Left colon (tissue), 2 donors: ENCODE measurements at places on chromosomes 11 and 22.

DNA sequence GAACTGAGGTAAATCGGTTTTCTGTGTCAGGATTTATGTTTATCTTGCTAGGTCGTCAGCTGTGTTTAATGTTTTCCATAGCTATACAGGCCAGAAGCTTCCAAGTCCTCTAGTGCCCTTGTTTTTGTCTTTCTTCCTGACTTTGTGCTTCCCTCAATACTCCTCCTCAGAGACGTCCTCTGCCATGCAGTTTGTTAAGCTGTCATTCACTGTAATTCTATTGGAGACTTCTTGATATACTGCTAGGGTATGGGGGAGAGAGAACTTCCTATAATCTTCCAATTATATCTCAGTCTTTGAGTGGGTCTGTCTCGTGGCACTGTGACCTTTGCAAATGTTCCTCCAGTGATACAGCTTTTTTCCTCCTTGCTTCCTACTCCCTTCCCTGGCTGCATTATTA is 327.3 kb upstream of the ANO5 start:
- no peak for DNase-seq

GRCh38 chr11:125350206-125351032 is 145.6 kb downstream of the FEZ1 start:
- no peak for DNase-seq

GRCh38 chr22:49574881-49575702 is 252.6 kb downstream of the BRD1 start:
- no peak for DNase-seq

GRCh38 chr11:92316106-92316809 is 91.6 kb downstream of the FAT3 start:
- no peak for DNase-seq

- DNase-seq = no peak
Measured at GRCh38 chr11:115084231-115084630, 405.9 kb downstream of the NXPE2 start.

DNA sequence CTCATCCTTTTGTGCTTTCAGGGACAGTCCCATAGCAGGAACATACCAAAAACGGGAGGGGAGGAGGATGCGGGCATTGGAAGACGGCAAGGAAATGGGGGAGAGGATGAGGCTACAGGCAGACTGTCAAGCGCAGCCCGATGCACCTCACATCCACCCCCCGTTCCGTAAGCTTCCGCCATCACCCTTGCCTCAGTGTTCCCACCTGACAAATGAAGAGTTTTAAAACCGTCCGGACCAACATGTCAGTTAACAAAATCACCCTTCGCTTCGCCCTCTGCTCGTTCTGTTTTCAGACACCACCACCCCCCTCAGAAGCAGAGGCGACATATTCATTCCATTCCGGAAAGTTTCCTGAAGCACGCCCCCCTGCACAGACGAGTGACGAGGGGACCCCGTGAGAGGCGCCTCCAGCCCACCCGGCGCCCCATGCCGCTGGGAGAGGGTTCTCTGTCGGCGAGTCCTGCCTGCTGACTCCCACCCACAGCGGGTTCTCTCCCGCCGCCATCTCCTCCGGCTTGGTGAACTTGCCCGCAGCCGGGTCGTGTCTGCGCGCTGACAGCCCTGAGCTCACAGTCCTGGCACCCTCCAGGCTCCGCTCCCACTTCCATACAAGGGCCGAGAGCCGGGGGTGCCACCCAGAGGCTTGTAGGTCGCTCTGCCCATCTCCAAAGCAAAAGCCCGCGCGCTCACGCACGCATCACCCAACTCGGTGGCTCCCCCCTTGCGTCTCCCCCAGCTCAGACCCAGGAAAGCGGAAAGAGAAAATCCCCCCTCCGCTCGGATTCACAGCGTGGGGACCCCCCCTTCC is 1.5 kb downstream of the IGSF9B start:
- peak; percentile 71 for DNase-seq

- no peak for DNase-seq
Measured at GRCh38 chr22:48779661-48780596, 1047.7 kb downstream of the BRD1 start.

DNA sequence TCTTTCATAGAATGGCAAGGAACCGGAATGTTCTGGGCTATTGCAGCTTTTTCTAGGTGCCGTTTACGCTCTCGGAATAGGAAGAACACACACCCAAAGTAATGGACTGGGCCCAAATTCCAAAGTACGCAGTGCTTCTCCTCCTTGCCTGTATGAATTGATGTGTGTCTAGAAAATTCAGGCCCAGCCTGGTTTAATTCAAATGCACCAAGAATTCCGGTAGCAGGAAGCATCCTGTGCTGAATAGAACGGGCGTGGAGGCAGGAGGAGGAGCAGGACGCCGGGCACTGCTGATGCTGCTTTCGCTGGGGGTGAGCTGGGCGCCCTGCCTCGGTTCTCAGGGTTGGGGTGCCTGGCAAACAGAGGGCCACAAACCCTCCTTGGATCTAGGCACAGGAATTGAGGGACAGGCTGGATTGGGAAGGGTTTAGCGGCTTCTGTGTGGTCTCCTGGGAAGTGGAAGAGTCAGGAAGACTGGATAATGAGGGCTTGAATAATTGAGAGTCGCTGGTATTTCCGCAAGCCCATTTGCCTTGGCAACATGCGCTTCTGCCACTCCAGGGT is 2.0 kb downstream of the PARVB start:
- DNase-seq = no peak

DNA sequence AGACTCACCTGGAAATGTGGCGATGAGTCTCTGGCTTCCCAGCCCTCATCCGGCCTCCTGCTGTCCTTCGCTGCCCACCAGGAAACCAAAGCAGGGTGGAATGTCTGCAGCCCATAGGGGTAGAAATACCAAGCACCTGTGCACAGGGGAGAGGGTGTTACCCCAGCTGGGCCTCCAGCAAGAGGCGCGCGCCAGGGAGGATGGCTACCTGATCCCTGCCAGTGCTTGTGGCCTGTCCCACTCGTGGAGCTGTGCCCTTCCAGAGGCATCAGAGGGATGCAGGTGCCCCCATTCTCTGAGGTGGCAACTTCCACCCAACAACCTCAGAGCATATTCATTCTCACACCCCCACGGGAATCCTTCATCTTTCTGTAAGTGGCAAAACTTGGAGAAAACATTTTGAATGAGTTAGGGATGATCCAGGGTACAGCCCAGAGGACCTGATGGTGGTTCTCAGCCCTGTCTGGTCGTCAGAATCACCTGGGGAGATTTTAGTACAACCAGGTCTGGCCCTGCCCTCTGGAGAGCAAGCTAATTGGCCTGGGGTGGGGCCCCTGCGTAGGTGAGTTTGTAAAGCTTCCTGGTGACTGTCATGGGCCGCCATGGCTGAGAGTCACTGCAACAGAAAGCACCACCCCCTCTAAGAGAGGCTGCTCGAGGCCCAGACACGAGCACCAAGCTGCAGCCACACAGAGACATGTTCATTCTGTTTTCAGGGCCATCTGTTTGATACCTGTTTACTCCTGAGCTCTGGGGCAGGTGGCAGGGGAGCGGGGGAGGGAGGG is 9.9 kb downstream of the SUN2 start:
- peak; percentile 69 for DNase-seq

- peak; percentile 85 for DNase-seq
Measured at GRCh38 chr22:36860821-36861659, at the start of gene NCF4. TSS of gene NCF4 (plus strand) at chr22:36861006. CDS start at chr22:36861172, 166 bp downstream.

- no peak for DNase-seq
Measured at GRCh38 chr11:112410325-112410724, 149.7 kb upstream of the PLET1 start.

- no peak for DNase-seq
Measured at GRCh38 chr11:119616586-119617339, 112.2 kb downstream of the NECTIN1 start.

GRCh38 chr22:42642806-42643633 is 2.6 kb upstream of the ATP5MGL start:
- DNase-seq = no peak

GRCh38 chr11:67633758-67634365 is 4.1 kb upstream of the NUDT8 start:
- peak; percentile 39 for DNase-seq

GRCh38 chr11:21640491-21640890 is 552.4 kb upstream of the ANO5 start:
- DNase-seq = no peak

DNA sequence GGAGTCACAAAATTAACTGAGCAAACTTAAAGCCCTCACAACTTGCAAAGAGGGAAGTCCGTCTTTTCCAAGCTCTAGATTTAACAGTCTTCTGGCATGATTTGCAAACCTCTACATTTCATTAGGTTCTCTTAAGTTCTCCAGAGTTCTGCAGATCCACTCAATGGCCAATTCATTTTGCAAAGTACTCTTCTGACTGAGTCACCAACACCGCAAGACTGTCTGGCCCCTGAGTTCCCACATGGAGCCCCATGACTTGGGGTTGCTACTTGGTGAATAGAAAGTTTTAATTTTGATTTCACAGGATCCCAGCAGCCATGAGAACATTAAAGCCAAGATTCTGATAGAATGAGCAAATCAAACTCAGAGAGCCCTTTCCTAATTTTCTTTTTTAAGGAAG is 134.5 kb downstream of the PLEKHA7 start:
- no peak for DNase-seq

DNA sequence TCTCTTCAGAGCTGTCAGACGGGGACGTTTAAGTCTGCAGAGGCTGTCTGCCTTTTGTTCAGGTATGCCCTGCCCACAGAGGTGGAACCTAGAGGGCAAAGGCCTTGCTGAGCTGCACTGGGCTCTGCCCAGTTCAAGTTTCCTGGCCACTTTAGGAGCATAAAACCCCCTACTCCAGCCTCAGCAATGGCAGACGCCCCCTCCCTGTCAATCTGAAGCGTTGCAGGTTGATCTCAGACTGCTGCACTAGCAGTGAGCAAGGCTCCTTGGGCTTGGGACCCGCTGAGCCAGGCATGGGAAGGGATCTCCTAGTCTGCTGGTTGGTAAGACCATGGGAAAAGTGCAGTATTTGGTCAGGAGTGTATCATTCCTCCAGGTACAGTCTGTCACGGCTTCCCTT is 66.6 kb upstream of the TP53I11 start:
- no peak for DNase-seq

- no peak for DNase-seq
Measured at GRCh38 chr22:40635940-40636379, 559 bp downstream of the MRTFA start.

DNA sequence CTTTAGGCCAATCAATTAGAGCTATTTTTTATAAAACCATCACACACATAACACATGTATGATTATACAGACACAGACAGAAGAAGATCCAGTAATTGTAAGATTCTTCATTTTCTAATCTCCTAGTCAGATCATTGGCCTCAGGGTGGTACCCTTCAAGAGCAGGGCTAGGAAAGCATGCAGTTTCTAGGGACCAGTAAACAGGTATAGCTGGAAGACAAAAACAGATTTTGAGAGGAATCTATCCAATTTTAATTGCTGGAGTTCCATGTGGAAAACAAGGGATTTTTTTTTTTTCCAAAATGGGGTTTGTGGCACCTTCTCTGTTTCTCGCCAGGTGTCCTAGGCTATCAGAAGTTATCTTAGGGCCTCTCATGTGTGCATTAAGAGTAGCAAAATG is 29.6 kb downstream of the METTL15 start:
- no peak for DNase-seq

- DNase-seq = peak; percentile 53
Measured at GRCh38 chr11:18650859-18651557, 16.9 kb upstream of the SPTY2D1 start.

DNA sequence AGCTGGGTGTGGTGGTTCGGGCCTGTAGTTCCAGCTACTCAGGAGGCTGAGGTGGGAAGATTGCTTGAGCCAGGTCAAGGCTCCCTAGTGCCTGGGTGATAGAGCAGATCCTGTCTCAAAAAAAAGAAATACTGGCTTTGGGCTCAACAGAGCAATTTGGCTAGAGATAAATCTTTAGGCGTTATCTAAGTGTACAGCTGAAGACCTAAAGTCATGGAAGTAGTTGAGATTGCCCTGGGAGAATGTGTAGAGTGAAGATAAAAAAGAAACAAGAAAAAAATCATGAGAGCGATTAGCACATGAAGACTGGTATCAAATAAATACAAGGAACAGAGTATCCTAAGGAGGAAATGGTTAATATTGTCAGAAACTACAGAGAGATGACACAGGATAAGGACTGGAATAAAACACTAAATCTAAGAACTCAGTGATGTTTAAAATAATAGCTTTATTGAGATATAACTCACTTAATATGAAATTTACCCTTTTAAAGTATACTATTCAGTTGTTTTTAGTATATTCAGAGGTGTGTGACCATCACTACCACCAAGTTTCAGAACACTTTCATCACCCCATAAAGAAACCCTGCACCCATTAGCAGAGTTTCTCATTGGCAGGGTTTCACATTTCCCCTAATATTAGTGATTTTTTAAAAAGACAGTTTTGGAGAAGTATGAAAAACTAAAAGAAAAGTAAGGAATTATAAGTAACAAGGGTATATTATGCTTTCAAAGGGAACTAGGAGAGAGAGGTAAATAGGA is 20.7 kb downstream of the PIK3C2A start:
- no peak for DNase-seq

DNA sequence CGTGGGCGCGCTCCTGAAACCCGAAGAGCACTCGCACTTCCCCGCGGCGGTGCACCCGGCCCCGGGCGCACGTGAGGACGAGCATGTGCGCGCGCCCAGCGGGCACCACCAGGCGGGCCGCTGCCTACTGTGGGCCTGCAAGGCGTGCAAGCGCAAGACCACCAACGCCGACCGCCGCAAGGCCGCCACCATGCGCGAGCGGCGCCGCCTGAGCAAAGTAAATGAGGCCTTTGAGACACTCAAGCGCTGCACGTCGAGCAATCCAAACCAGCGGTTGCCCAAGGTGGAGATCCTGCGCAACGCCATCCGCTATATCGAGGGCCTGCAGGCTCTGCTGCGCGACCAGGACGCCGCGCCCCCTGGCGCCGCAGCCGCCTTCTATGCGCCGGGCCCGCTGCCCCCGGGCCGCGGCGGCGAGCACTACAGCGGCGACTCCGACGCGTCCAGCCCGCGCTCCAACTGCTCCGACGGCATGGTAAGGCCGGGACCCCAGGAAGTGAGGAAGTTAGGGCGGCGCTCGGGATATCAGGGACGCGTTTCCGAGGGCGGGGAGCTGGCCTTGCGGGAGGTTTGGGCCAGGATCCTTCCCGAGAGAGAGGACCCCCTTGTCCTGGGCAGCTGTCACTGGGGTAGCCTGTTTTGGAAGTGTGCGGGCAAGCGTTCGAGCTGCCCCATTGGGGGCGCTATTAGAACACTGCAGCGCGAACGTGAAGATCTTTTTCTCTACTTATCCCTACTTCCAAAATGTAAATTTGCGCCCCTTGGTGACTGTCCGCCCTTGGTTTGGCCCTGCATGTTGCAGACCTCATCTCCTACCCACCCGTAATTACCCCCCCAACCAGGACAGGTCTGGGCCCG is 796 bp downstream of the MYOD1 start:
- no peak for DNase-seq

DNA sequence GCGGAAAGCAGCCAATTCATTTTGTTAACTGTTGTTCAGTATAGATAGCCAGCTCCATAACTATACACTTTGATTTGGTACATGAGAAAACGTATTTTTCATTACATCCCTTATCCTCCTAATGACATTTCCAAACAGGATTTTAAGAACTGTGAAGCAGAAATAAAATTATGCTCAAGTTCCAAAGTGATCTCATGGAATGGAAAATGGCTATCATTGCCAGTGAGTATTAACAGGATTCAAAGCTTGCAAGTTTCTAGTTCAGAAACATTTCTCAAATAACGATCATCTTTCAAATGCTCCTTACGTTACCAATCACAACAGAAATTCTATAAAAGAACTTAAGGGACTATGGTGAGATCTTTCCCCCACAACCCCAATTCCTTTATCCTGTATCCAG is 53.7 kb downstream of the CADM1 start:
- DNase-seq = no peak

- no peak for DNase-seq
Measured at GRCh38 chr22:32380991-32381390, 23.3 kb downstream of the RFPL3 start.
